ENCODE measurements at places on chromosomes 4 and X.

DNA sequence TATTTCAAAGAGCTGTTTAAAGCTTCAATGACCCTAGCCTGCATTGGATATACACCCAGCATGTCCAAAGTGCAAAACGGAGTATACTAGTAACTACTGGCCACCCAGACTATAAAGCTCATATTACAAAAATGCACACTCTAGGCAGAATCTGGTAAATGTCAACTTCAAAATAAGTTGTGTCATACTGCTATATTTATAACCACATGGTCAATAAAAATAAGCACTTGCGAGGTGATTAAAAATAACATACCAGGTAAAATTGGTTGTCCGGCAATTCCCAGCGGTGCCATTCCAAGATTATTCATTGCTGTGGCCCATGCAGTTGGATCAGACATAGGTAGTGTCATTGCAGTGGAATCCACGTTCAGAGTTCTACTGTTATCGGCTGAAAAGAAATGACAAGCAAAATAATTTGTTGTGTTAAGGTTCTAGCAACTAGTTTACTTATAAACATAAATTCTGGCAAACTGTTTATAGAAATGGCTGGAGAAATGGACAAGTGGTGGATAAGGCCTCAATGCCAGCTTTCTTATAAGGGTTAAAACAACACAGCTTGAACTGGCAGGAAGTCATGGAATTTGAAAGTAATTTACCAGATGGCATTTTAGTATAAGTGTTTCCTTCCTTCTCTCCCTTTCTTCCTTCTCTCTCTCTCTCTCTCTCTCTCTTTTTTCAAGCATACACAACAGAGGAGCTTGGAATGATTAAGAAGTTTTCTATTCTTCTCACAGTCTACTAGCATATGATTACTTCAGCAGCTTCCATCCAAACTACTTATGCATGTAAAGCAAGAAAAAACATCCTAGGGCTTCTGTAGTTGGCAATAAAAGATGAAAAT is 199.9 kb downstream of the ENOX2 start:
- no peak for DNase-seq

- no peak for DNase-seq
Measured at GRCh38 chrX:154322890-154323289, 27.3 kb downstream of the TKTL1 start.

DNA sequence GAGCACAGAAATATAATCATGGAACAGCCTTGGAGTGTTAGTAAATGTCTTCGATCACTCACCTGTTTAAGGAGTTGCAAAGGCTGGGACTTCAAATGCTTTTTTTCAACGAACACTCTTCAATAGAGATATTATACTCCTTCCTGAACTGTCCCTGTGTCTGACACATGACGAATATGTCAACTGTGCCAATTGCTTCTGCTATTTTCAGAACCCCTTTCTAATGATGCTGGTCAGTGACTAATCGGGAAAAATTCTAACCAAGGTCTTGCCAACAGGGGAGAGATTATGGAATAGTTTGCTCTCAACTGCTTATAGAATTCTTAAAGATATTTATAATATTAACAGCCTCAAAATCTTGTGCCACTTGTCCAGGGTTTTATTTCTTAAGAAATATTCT is 8.5 kb upstream of the KLHL34 start:
- DNase-seq: no peak

DNA sequence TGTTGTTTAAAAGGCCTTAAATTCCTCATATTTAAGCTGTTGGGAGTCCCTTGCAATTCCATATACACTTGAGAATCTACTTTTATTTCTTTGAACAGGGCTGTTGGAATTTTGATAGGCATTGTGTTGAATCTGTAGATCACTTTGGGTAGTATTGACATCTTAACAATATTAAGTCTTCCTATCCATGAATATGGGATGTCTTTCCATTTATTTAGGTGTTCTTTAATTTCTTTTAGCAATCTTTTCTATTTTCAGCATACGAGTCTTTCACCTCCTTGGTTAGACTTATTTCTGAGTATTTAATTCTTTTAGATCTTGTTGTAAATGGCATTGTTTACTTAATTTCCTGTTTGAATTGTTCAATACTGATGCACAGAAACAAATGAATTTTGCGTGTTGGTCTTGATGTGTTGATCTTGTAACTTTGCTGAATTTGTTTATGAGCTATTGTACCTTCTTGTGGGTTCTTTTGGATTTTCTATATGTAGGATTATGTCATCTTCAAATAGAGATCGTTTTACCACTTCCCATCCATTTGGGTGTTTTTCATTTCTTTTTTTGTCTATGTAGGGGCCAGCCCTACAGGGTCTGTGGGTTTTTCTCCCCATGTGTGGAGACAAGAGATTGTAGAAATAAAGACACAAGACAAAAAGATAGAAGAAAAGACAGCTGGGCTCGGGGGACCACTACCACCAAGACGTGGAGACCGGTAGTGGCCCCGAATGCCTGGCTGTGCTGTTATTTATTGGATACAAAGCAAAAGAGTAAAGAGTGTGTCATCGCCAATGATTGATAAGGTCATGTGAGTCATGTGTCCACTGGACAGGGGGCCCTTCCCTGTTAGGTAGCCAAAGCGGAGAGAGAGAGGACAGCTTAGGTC is 18.2 kb upstream of the CTBP1 start:
- no peak for DNase-seq

- DNase-seq: no peak
Measured at GRCh38 chrX:134603806-134604700, 54.2 kb downstream of the PLAC1 start.

GRCh38 chr4:15988222-15988621 is 25.2 kb upstream of the FGFBP2 start:
- no peak for DNase-seq

DNA sequence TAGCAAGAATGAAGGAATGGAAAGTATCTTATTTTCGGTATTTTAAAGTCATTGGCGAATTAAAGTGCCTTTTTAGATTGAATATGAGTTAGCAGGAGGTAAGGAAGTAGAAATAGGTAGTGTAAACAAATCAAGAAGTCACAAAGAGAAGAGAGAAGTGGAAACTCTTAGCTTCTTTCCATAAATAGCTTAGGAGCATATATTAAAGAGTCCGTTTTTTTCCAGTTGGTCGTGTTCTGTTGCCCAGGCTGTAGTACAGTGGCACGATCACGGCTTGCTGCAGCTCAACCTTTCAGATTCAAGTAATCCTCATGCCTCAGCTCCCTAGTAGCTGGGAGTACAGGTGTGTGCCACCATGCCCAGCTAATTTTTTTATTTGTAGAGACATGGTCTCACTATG is 56.4 kb downstream of the UBE2K start:
- no peak for DNase-seq

DNA sequence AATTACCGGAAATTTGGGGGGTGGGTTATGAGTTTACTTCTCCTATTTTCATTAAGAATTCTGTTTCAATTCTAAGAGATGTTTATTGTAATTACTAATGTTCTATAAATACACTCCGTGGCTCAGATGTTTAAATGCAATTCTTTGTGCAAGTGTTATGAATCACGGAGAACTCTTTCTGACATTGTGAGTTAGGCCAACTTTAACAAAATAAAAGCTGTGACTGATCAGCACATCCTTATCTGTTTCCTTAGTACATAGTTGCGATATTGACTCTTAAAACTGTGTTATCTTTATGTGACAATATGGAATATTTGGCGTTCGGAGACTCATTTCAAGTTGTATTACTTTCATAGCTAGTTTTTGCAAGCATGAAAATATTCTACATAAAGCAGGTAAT is 902 bp downstream of the KLHL4 start:
- no peak for DNase-seq

- DNase-seq: no peak
Measured at GRCh38 chr4:8318509-8318908, 49.0 kb downstream of the HTRA3 start.

GRCh38 chr4:104188301-104188700 is 306.4 kb downstream of the CXXC4 start:
- DNase-seq: no peak

DNA sequence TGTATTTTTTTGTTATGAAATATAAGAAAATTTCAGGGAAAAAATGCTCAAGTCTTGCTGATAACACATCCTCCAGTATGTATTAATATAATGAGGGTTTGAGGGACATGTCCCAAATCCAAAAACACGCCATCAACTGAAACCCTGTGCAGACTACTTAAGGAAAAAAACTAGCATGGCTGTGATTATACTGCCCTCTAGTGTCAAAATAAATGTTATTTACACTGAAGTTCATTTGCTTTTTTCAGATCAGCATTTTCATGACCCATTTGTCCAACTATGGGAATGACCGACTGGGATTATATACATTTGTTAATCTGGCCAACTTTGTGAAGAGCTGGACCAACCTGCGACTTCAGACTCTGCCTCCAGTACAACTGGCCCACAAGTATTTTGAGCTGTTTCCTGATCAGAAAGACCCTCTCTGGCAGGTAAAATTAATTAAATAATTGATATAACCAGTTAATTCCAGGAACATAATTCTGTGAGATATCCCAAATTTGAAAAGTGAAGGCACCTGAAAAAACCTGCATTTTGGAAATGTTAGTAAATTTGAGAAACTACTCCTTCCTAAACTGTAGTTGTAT is 128.5 kb downstream of the PRSS12 start:
- DNase-seq: no peak

DNA sequence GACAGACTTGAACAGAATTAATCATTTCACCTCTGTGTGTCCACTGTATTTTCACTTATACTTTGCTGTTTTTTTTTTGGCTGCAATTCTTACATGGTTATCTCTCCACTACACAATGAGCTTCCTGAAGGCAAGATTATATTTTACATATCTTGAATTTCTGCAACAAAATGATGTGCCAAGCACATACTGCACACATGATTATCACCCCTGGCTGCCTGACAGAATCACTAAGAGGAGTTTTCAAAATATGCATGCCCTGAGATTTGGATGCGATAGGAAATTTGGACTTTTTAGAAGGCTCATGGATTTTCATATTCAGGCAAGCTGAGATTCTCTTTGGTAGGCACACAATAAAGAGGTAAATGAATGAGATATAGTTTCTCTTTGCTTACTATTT is 1162.1 kb upstream of the IGFBP7 start:
- DNase-seq: no peak

- DNase-seq: no peak
Measured at GRCh38 chrX:43165343-43165920, 387.5 kb upstream of the PPP1R2C start.

DNA sequence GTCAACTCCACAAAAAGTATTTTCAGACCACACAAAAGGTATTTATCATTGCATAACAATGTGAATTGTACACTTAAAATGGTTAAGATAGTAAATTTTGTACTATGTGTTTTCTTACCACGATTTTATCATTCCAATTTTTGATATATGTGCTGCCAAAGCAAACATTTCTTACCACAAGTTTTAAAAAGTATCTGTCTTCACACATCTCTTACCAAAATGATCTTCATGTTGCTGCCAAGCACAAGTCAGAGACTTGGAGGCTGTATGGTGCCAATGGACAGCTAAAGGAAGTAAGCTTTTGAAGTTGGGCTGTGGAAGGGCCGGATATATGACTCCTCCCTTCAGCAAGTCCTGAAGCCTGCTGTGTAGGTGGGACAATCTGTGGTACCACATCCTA is 67.9 kb downstream of the TMLHE start:
- no peak for DNase-seq

DNA sequence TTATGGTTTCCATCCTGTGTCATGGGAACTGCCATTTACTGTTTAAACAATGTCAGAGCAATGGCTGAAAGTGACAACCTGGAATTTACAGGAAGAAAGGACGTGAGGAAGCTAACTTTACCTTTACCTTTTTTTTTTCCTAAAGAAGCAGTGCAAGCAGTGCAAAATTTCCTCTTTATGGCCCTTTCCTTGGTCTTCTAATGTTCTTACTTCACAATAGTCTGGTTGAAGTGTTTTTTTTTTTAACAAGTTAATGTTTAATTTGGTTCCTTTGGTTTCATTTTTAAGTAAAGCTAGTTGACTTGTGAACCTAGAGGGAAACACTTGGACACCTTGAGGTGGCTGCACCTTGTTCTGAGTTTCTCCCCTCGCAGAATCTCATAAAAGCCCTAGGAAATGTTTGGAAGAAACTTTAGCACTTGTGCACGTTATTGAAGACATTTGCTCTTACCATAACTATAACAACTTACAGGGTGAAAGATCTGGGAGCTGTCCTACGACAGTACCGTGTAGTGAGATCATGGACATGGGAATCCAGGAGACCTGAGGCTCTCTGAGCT is 1.8 kb downstream of the SGMS2 start:
- DNase-seq: no peak

DNA sequence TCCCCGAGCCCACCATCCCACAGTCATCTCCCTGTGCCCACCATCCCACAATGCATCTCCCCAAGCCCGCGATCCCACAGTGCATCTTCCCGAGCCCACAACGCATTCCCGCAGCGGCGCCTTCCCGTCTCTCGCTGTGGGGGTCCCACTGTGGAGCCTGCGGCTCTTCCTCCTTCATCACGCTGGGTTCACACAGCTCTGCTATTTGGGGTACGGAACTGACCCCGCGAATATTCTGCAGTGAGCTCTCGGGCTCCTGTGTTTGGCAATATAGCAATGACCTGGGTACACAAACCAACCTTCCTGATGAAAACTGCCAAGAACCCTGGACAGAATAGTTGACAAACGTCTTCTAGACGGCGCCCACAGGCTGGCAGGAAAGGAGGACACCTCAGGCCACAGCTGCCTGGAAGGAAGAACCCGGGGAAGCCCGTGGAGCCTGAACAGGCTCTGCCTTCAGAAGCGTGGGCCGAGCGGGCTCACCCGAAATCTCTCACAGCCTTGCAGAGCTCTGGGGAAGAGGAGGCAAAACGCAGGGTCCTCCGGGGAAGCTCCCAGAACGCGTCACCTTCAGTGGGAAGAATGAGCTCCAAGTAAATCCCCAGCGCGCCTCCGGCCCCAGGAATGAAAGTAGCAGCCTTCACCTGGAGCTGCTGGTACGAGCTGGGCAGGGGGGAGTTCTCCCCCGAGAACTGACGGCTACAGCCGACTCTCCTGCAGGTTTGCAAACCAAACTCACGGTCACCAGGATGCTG is 22.9 kb downstream of the PPP2R3B start:
- no peak for DNase-seq

GRCh38 chr4:52945982-52946381 is 83.9 kb downstream of the RASL11B start:
- DNase-seq: no peak

- no peak for DNase-seq
Measured at GRCh38 chr4:102734591-102735385, 26.0 kb downstream of the MANBA start.

- DNase-seq: no peak
Measured at GRCh38 chr4:94419956-94420355, 31.8 kb upstream of the PDLIM5 start.

DNA sequence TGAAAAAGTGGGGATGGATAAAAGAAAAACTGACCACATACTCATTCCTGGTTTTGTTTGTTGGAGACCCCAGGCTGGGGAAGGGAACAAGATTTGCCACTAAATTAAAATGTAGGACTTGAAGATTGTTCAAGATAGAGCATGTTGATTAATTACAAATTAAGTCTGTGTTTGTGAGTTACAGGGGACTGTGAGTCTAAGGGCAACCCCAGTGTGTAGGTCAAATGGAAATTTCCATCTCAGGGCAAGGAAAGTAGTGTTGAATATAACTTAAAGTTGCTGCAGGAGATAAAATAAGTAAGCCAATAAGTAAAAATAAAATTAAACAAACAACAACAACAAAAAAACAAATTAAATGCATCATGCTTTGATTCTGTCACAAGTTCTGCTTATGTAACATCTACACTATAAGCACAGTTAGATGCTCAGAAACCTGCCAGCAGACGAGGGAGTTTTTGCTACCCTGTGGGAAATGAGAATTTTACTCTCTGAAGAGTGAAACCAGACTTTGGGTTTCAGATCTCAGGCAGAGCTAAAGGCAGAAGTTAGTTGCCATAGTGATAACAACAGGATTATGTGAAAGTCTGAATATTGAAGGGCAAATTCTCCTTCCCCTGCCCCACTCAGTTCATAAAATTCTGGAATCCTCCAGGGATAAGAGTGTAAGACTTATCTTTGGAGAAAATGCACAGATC is 352.3 kb downstream of the GRXCR1 start:
- DNase-seq: no peak

Measured in hypothalamus (tissue), 51 donors.